ENCODE measurements at places on chromosomes 4 and X.

DNA sequence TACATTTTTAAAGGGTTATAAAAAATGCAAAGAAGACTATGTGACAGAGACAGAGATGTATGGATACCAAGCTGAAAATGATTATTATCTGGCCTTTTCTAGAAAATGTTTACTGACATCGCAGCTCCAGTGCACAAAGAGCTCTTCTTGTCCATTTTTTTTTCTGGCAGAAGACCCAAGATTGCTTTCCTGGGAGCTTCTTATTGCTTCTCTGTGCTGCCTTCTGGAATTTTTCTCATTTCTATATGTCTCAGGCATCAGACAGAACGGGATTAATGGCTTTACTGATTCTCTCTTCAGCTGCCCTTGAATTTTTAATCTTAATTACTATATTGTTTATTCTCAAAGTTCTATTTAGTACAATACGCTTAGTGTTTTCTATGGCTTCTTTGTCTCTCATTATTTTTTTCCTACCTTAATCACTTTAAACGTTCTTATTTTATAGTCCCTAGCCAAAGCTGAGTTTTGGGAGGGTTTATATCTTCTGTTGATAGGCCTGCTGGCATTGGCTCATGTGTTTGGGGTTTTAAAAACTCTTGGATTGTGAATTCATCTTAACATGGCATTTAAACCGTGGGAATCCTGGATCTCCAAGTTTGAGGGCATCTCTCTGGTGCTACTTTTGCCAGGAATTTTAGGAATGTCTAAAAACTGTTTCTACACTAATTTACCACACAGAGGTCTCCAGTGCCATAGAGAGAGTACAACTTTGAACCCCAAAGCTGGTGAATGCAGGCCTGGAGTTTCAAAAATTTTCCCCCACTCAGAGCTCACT is 138.9 kb upstream of the LNX1 start:
- no peak for DNase-seq

DNA sequence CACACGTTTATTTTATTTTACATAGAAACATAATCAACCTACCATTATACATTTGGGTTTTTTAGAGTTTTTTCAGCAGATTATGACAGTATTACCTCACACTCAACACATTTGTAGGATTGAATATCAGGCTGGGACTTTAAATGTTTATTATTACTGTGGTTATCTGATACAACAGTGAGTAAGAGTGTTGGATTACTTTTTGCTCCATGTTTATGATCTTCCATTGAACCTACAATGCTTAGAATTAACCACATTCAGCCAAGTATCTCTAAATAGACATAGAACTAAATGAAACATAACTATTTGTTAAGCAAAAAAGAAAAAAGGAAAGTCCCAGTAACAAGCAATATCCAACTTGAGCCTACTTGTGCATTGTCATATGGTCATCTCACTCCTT is 607.4 kb upstream of the PITX2 start:
- DNase-seq, result peak; percentile 81

GRCh38 chr4:186297013-186297645 is 31.1 kb downstream of the F11 start:
- DNase-seq, result peak; percentile 67

- DNase-seq, result no peak
These were observed 859.3 kb upstream of the AADAT start for GRCh38 chr4:170949084-170949483.

DNA sequence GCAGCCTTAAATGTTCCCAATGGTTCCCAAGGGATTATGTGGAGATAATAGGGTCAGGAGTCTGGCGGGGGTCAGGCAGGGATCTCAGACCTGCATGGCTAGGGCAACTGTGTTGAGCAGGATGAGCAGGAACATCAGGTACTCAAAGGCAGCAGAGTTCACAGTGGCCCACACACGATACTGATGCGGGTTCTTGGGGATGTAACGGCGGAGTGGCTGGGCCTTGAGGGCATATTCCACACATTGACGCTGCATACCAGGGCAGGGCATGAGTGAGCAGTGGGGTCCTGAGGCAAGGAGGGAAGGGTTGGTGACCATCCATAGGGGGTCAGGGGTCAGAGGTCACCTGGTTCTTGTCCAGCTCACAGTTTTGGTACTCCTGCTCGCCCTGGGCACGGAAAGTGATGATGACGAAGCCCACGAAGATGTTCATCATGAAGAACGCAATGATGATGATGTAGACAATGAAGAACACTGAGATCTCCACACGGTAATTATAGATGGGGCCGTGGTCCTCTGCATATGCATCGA is 15.1 kb upstream of the SYP start:
- no peak for DNase-seq

- DNase-seq, result no peak
These were observed 514.3 kb downstream of the ADGRL3 start for GRCh38 chr4:61714387-61714911.

DNA sequence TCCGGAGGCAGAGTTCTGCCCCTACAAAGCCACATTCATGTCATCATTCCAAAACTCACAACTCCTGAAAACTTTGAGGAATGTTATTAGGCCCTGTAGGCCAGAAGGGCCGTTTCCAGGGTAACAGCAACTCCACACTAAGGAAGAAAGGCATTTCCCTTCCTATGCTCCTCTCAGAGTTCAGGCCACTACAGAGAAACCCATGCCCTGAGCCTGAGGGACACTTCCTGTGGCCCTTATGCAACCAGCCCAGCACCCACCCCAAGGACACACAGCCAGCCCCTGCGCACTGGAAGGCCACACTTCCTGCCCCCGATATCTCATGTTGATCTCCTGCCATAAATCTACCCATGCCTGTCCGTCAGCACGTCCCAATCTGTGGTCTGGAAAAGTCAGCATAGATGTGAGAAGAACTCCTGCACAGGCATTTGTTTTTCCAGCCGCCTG is 289.3 kb downstream of the BCOR start:
- DNase-seq, result peak; percentile 66

- DNase-seq, result no peak
These were observed 106.4 kb upstream of the RPS6KA3 start for GRCh38 chrX:20373063-20373462.

DNA sequence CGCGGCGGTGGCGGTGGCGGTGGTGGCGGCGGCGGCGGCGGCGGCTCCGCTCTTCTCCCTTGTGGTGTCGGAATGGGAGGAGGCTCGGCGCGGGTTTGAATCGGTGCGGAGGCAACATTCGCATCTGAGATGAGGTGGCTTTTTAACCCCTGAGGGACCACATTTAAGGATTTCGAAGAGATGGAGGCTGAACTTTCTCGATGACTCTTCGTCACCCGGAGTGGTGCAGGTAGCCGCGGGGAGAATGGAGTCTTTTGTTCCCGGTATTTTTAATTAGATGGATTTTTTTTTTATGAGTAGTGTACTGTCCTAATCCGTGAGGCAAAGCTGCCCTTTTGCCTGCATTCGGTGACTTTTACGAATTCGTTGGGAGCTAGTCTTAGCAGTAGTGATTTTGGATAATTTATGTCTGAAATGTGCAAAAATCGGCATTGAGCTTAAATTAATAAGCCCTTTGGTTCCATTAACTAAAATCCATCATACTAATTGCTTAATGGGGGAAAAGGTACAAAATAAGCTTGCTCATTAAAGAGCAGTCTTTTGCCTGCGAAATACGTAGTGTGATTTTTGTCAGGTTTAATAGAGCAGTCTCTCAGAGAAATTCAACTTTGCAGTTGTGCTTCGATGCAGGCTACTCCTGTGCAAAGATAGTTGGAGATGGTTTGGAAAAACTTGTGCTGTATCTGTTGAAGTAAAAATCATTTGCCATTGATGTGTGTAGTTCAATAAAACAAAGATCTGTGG is 206.2 kb downstream of the TENM3 start:
- peak; percentile 56 for DNase-seq

DNA sequence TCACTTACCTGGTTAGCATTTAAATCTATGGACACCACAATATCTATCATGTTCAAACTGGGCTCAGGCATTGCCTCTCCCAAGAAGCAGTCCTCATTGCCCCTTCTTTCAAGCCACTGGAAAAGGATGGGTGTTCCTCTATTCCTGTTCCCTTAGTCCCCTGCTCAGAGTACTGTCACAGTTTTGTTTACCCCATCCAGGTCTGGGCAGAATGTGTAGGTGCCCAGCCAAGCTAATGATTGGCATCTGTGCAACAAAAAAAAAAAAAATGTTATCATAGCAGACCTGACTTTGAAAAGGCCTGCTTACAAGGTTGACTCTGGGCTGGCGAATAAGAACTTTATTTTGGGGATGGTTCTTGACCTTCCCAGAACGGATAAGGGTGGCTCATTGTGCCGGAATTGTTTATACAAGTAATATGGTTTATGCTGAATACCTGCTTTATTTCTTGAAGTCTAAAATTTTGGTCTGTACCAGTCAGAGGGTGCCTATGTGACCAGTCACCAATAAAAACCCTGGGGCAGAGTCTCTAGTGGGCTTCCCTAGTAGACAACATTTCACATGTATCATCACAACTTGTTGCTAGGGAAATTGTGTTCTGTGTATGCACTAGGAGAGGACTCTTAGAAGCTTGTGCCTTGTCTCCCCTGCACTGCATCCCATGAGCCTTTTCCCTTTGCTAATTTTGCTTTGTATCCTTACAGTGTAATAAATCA is 47.9 kb downstream of the JADE3 start:
- no peak for DNase-seq

GRCh38 chrX:153521034-153521433 is 3.6 kb downstream of the ATP2B3 start:
- peak; percentile 6 for DNase-seq

DNA sequence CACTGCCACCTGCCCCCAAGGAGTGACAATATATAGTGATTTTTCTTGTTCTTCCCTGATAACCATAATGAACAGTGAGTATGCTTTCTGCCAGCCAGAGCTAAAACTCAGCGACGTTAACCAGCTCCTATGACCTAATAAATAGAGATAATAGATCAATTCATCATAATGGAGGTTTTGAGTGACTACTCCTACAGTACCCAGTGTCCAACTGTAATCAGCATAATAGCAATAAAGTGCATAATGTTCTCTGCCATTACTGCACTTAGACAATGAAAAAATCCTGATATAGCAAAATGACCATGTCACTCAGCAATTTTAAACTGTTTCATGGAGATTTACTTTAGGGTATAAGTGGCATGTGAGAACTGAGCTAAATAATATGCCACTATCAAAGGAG is 20.7 kb upstream of the TXLNG start:
- no peak for DNase-seq

DNA sequence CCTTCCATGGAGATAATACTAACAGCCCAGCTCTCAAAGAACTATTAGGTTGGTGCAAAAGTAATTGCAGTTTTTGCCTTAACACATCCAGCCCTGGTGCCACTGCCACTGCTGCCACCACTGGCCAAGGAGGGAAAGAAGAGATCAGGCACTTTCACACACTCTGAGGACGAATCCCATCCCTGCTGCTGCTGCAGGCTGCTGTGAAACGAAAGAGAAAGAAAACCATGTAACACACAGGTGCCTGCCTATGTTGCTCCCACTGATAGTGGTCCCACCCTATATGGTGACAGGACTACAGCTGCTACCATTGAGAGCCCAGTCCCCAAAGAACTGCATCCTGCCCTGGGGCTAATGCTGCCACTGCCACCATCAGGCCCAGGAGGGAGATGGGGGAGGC is 35.1 kb downstream of the TMLHE start:
- no peak for DNase-seq
